ENCODE measurements at places on chromosomes 4 and X.
A peak's percentile ranks its signal among the peaks of the same experiment; 100 is the strongest.

DNA sequence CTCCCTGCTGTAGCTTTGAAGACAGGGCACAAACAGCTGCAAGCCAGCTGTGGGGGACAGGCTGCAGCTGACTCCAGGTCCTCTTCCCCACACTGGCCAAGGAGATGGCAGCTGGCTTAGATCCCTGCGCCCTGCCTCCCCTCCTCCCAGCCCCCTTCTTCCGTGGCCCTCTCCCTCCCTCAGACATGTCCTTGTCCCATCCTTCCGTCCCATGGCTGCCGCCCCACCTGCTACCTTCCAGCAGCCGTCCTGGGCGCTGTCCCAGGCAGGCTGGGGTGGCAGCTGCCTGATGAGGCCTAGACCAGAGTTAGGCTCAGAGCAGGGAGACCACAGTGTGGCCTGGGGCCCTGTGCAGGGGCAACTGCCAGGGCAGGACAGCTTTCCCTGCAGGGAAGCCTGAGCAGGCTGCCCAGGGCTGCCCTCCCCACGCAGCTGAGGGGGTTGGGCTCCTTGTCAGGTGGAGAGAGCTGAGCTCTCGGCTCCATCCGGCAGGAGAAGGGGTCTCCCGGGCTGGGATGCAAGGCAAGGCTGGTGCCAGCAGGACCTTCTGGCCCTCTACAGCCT is 3.3 kb upstream of the BGN start:
- DNase-seq, result no peak

GRCh38 chrX:86002076-86002896 is 45.1 kb downstream of the CHM start:
- peak; percentile 95 for DNase-seq

DNA sequence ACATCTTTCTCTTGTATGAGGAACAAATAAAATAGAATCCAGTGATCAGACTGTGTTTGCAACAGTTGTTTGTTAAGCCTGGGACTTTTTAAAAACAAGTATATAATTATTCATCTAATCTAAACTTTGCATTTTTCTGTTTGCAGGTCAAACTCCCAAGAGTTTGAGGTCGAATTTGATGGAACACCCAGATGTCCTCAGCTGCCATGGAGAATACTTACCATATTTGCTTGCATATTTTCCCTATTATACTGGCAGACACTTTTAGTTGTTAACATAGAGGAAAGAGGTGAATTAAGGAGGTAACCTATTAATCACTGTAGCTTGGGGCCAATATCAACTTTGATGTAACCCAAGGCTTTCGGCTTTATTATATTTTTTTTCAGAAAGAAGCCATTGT is 401.5 kb upstream of the DIPK2B start:
- no peak for DNase-seq

DNA sequence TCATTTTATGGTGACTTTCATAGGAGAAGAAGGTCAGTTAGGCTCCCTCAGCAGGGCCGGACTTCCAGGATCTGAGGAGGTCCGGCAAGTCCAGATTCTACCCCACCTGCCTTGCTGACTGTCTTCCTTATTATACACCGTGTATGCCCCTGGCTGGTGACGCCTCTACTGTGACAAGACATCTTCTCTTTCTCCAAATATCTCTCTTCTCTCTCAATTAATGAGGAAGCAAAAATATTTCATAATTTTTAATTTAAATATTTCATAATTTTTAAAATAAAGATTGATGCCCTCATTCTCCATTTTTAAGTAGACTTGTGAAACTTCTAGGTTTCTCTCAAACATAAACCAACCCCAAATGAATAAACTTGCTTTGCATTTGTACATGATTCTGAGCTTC is 202.5 kb downstream of the NSUN7 start:
- no peak for DNase-seq

GRCh38 chr4:663438-664428 is 10.3 kb downstream of the ATP5ME start:
- DNase-seq, result no peak

DNA sequence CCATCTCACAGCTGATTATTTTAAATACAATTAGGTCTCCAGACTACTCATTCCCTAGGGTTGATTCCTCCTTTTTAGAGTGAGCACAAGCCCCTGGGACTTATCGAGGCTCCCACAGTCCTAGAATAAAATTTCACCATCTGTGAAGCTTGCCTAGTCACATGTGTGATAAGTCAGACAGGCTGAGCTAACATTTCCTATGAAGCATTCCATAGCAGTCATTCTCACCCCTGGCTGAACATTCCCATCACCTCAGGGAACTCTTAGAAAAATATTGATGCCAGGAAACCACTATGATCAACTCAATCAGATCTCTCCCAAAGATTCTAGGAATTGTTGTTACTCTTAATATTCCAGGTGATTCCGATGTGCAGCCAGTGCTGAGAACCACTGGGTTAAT is 37.7 kb downstream of the ARHGEF9 start:
- no peak for DNase-seq

- DNase-seq, result peak; percentile 10
Measured at GRCh38 chr4:121326597-121326996, 54.2 kb downstream of the QRFPR start.

- peak; percentile 63 for DNase-seq
Measured at GRCh38 chr4:108171339-108172230, 2.9 kb upstream of the LEF1 start.

- no peak for DNase-seq
Measured at GRCh38 chr4:148866666-148867065, 424.5 kb upstream of the NR3C2 start.

Data from ELF-1 (cell line).